ENCODE measurements at places on chromosomes 12 and 14.

GRCh38 chr12:110822821-110823415 is 23.9 kb upstream of the CCDC63 start:
- no peak for DNase-seq

GRCh38 chr12:132006056-132006680 is 56.4 kb downstream of the EP400 start:
- DNase-seq: no peak

GRCh38 chr12:97267594-97268202 is 194.9 kb upstream of the RMST start:
- no peak for DNase-seq

GRCh38 chr14:36751106-36751505 is 89.4 kb downstream of the PAX9 start:
- no peak for DNase-seq

- DNase-seq: no peak
These were observed 12.9 kb downstream of the GLRX5 start for GRCh38 chr14:95547626-95548327.

- no peak for DNase-seq
These were observed 62.3 kb downstream of the PRKD1 start for GRCh38 chr14:29865299-29865698.

Measured in fibroblast of skin of left quadriceps (primary cell).